ENCODE measurements at places on chromosomes 11 and 22.

- DNase-seq, result no peak
Observed at GRCh38 chr11:95792200-95792599, 1.9 kb downstream of the CEP57 start.

- no peak for DNase-seq
Observed at GRCh38 chr11:58561394-58562098, 14.1 kb downstream of the LPXN start.

GRCh38 chr11:57307666-57308270 is 17.0 kb downstream of the TNKS1BP1 start:
- DNase-seq, result no peak

DNA sequence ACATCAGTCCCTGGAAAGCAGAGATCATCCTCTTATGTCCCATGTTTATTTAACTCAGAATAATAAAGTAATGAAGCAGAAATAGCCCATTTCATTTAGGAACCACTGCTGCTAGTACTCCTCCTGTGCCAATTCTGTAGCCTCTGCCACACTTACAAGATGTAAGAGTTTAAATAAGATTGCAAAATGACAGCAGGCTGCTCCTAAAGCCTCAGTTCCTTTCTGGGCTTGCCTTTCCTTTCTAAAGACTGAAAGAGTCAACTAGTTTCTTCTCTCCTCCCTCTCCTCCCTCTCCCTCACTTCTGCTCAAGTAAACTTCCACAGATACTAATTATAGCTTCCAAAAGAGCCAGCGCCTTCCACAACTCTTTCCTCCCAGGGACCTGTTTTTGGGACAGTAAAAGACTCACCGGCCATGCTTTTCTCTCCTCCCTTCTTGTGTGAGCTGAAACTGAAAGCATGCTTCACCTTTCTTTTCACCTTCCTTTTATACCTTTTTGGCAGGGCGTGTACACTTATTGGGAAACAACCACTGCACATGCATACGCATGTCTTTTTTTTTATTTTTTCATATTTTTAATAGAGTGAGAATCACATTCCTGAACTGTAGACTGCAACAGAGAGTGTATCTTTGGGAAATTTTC is 26.1 kb upstream of the CARD16 start:
- DNase-seq, result peak; percentile 12

GRCh38 chr11:108307751-108308150 is 84.9 kb downstream of the ATM start:
- DNase-seq, result no peak

DNA sequence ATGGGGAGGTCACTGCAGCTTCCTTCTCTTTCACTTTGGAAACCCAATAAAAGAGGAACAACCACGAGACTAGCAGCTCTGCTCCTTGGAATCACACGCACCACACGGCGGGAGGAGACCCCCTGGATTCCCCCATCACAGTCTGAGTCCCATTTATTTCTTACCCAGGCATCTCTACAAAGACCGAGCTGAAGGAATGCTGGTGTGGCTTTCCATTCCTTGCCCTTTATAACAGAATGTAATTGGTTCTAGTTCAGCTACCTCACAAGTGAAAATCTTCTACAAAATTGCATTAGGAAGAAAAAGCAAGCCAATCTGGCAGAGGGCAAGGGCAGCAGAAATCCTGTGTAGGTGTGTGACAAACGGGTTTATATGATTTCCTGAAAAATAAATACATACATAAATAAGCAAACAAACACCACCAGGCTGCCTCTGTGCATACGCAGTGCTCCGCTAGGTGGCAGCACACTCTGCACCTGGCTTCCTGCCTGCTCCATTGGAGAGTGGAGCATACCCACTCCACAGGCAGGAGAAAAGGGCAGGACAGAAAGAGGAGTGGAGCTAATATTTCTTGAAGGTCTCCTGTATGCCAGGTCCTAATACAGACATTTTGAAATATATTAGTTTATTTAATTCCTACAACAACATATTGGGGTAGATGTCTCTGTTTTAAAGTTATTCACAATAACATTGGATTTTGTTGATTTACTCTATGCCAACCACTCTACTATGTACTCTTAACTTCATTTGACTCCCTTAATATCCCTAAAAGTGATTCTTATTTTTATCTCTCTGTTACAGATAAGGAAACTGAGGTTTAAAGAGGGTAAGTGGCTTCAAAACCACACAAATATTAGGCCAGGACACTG is 673.1 kb downstream of the KCNA4 start:
- DNase-seq, result peak; percentile 29

DNA sequence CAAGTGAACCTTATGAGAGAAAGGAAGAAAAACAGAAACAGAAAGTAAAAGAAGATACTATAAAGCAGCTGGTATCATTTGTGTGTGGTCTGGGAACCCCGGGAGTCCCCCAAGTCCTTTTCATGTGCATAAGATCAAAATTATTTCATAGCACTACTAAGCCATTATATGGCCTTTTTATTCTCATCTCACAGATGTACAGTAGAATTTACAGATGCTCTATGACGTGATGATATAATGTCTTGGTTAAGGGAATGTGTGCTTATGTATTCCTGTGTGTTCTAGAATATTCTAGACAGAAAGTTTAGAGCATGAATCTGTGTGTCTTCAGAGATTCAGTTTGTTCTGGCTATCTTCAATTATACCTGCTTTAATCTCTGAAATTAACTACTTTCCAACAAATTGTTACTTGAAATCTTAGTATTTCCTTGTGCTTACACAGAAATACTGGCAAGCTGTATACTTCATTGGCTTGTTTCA is 8.6 kb upstream of the TPP1 start:
- peak; percentile 45 for DNase-seq

DNA sequence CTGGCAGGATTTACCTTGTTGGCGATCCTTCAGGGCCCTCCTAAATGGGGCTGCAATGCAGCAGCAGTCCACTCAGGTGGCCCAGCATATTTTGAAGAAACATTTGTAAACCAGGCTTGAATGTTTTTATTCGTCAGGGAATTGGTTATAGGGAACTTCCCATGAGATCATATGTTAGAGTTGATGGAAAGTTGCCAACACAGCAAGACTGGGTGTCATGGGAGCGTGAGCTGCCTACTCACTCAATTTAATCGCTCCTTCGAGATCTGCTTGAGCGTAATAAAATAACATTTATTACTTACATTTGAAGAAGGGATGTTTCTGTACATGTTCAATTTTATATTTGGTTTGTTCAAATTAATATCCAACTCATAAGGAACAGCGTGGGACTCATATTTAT is 19.4 kb downstream of the OR2AT4 start:
- no peak for DNase-seq

DNA sequence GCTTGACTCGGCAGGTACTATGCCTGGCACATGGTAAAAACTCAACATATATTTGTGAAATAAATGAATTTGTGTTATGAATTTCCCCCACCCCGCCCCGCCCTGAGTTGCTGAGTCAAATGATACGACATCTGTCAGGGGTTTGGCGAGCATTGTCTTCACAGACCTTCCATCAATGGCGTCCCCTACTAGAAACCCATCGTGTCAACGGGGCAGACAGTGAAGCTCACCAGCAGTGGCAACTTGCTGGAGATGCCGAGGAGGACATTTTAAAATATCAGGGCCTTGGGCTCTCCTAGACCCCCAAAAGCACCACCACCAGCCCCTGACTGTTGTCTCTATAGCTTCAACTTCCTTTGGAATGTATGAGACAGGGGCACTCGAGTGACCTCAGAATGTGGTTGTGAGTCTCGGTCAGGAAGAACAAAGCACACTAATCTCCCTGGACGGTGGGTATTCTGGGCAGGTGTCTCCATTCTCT is 761 bp upstream of the NXF1 start:
- no peak for DNase-seq

DNA sequence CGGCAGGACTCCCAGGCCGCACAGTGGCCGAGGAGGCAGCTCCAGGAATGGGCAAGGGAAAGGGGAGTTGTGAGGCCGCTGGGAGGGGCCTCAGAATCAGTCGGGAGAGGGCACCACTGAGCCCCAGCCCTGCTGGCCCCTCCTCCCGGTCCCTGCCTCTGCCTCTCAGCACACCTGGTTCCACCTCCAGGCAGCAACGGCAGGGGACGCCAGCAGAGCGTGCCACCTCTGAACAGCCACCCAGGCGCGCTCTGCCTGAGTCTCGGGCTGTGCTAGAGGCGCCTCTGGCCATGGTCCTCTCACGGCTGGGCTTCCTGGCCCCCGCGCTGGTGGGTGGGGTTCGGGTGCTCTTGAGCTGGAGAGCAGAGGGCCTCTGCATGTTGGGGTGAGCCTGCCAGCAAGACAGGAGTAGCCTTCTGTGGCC is 33.0 kb downstream of the MOB2 start:
- DNase-seq, result peak; percentile 69

DNA sequence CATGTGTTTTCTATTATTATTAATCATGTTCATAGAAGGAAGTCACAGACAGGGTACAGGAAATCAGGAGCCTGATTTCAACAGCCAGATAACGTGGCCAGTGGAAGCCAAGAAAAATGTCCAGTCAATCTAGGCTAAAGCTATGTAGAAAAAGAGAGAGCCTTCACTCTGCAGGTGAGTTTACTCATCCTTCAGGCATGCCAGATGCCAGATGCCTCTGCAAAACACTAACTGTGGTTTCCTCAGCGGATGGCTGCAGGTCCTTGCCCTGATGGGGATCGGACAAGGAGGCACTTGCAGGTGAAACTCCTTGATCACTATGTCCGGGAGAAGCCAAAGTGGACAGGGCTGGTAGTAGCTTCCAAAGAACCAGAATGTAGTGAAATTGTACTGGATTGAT is 962.3 kb upstream of the RAG2 start:
- DNase-seq, result no peak

GRCh38 chr22:27984723-27985122 is 65.7 kb upstream of the PITPNB start:
- no peak for DNase-seq

GRCh38 chr11:91700854-91701253 is 523.8 kb upstream of the FAT3 start:
- DNase-seq, result no peak

- DNase-seq, result no peak
Observed at GRCh38 chr11:134958336-134958640, 546.2 kb upstream of the B3GAT1 start.

- DNase-seq, result no peak
Observed at GRCh38 chr11:98411777-98412176, 609.0 kb upstream of the CNTN5 start.

DNA sequence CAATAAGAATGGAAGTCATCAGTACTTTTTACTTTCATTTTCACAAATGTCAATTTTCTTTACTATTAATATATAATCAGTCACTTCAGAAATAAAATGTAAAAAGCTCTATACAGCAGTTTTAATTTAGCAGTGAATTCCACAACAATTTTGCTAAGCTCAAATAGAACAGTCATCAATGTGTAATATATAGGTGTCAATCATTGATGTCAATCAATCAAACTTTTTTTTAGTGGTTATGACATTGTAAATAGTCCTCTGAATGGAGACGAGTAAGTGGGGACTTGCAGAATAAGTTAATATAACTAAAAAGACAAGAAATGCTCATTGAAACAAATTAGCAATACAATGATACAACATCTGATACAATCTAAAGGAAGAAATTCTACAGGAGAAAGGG is 327.4 kb downstream of the GUCY1A2 start:
- no peak for DNase-seq

- DNase-seq, result no peak
Observed at GRCh38 chr11:27735281-27735680, 35.0 kb upstream of the BDNF start.

- peak; percentile 39 for DNase-seq
Observed at GRCh38 chr11:12110714-12111548, 541 bp downstream of the MICAL2 start.

DNA sequence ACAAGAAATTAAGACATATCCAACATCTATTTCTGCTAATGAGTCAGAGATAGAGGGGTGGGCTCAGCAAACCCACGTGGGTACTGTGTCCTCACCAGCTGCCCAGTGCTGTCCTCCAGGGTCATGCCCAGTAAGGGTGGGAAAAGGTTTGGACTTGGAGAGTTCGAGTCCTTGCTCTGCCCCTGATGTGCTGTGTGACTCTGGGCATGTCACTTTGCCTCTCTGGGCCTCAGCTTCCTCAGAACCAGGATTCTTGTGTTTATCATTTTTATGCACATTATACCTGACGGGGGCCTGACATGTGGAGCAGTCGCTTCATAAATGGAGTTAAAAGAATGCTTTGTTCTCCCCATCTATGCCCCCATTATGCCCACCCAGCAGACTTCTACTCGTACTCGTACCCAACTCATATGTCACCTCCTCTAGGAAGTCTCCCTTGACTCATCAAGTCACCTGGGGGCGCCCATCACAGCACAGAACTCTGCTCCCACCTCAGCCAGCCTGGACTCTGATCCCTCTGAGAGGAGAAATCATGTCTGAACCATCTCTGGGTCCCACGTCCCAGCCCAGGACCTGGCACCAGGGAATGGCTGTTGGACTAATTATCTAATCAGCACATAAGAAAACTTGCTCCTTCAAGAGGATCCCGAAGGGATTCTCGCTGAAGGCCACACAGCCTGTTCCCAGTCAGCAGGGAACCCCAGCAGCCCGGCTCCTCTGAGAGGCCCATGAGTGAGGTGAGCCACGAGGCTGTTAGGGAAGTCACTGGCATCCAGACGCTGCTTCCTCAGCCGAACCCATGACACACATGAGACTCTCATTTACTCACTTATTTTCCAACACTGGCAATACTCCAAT is 38.7 kb upstream of the TSKU start:
- no peak for DNase-seq

GRCh38 chr11:26953770-26954392 is 40.0 kb upstream of the FIBIN start:
- DNase-seq, result no peak

- DNase-seq, result no peak
Observed at GRCh38 chr11:95435628-95436353, 204.8 kb upstream of the SESN3 start.

DNA sequence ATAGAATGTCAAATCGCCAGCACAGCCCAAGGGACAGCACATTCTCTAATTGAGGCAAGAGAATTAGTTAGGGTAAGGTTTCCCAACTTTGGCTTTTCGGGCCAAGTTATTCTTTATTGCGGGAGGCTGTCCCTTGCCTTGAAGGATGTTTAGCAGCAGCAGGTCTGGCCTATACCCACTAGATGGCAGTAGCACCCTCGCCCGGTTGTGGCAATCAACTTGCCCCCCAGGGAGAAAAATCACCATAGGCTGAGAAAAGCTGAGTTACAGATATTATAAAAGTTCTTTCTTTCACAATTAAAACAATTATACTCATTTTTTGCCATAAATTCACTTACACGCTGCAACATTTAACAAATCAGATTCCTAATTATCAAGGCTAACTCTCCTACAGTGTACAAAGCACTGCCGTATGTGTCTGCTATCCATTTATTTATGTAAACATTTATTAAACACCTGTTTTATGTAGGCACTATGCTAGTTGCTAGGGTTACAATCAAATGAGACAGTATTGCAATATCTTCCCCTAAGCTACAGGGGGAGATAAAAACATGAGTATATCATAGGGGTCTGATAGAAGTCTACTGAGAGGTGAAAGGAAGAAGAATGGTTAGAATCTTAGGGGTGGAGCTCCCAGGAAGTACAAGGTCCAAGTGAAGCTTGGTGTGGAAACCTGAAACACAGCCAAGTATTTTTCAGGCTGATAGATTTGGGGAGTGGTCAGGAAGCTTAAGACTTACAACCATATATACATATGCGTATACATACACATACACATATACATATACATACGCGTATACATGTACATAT is 452.3 kb downstream of the RAB38 start:
- DNase-seq, result peak; percentile 11

- DNase-seq, result no peak
Observed at GRCh38 chr11:706957-707816, 1.2 kb downstream of the EPS8L2 start.

GRCh38 chr22:22836635-22837034 is 51.0 kb upstream of the IGLL5 start:
- DNase-seq, result no peak

- DNase-seq, result no peak
Observed at GRCh38 chr11:31664129-31664528, 147.0 kb downstream of the PAX6 start.

- DNase-seq, result peak; percentile 68
Observed at GRCh38 chr11:67483831-67484665, 1.2 kb downstream of the AIP start.
